Activated T-cell treated with anti-CD3 and anti-CD28 coated beads, Interleukin-2, amount 50 U/mL, for 72 hours (primary cell): ENCODE measurements at places on chromosomes 5 and 9.
A peak's percentile ranks its signal among the peaks of the same experiment; 100 is the strongest.

DNA sequence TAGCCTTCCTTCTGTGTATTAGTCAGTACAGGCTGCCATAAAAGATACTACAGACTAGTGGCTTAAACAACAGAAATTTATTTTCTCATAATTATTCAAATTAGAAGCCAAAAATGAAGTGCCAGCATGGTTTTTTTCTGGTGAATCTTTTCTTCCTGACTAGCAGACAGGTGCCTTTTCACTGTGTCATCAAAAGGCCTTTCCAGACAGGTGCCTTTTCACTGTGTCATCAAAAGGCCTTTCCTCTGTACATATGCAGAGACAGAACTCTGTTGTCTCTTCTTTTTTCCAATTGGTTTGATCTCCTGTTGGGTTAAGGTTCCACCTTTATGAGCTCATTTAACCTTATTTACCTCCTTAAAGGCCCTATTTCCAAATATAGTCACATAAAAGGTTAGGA lies 599.9 kb downstream of the ISL1 start:
- no peak for DNase-seq

- no peak for DNase-seq
Observed at GRCh38 chr5:19690978-19691377, 297.0 kb downstream of the CDH18 start.

- peak; percentile 31 for DNase-seq
Observed at GRCh38 chr5:140112685-140113179, 1.2 kb upstream of the PURA start.

DNA sequence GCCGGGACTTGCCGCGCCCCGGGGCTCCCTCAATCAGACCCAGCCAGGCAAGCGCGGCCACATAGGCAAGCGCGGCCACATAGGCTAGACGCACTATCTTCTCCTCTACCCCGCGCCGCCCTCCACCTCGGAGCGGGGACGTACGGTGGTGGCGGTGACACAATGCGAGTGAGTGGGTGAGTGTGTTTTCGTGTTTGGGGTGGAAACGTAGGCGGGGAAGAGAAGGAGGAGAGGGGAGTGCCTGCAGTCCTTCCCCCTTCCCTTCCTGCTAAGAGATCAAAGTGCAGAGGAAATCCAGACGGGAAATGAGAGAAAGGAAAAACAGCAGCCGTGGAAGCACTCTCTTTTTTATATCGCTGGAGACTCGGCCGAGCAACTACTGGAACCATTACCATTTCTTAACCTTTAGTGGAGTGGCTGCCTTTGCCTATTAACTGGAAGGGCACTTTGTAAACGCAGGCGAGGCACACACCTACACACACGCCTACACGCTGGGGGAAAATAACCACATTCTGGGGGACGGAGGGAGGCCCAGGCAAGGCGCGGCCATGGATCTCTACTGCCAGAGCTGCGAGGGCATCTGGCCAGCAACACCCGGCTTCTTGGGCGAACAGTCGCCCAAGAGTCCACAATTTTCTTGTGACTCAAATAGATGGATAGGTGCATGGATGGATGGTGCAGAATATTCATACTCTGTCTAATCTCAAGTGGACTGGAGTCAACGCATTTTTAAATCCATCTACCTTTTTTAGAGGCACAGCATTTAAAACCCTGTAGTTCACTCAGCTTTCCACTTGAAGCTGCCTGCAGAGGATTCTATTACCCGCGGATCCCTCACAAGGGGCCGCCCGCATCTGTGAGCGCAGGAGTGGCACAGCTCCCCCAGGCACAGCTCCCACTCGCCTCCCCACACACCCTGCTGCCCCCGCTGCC lies 2.1 kb downstream of the EDIL3 start:
- no peak for DNase-seq

GRCh38 chr9:110283751-110284150 lies 27.4 kb upstream of the TXN start:
- DNase-seq = no peak

DNA sequence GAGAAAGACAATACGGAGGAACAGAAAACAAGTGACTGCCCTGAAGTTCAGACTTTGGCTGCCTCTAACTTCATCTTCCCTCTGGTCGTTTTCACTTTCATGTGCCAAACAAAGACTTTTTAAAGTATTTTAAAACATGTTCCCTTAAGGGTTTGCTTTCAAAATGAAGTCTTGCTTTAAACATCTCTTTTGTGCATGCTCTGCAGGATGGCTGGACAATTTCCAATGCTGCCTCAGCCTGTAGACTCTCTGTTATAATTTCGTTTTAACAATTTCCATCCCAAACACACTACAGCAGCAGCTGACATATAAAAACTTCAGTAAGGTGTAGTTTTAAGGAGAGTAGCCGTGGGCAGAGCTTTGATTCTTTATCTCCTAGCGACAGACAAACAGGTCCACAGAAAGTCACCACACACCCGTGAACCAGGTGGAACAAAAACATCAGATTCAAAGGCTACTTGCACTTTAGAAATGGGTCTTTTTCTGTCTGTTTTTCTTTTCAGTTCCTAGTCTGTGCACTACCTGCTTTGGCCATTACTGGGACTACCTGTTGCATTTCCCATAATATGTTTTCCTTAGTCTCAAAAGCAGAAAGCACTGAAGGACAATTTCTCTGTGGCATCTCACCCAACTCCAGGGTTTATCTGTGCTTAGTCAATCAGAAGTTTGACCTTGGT lies 308.9 kb downstream of the DTWD2 start:
- no peak for DNase-seq

DNA sequence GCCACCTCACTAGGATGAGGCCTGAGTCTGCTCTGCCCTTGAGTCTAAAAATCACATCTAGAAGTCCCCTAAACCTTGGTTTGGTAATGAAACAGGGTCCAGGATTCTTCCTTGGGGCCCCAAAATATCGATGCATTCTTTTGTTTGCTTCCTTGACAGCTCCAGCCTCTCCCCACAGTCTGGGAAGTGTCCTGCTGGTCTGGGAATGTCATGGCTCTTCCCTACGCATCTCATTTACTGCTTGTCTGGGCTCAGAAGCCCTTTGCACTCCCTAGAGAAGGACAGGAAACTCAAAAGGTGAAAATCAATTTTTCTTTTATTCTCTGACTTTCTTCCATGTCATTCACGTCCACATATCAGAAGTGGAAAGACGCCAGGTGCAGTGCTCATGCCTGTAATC lies 115.8 kb downstream of the DRD1 start:
- no peak for DNase-seq

- no peak for DNase-seq
Observed at GRCh38 chr9:14440062-14440461, 126.1 kb upstream of the NFIB start.

GRCh38 chr9:115006660-115007059 lies 76.3 kb upstream of the TNFSF8 start:
- peak; percentile 70 for DNase-seq

DNA sequence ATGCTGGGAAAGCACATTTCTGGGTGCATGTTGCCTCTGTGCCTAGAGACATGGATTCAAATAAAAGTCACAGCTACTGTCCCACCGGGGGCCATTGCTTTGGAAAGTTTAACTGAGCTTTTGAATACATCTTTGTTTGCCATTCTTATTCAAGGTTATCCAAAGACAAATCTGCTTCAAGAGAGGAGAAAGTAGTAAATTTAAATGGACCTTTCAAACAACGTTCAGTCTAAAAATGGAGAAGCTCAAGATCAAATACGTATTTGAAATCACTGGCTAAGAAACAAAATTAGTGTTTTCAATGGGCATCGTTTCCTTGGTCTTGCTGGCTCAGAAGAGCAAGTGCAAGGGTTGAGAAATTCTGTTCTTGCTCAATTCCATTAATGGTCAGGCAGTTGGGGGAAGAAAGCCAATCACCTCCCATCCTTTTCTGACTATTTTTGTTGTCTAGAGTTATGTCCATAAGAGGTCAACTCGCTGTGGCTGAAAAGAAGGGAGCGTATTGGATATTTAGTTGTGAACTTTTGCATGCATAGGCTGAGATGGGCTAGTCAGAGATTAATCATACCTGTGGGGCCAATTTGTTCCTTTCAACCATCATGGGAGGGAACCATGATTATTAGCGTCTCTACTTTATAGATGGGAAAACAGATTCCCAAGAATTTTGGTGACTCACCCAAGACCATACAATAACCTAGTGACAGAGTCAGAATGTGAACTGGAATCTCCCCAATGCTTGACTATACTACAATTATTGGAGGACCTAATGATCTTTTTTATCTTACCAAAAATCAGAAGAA lies 276.2 kb upstream of the TNC start:
- DNase-seq = no peak

- DNase-seq = no peak
Observed at GRCh38 chr9:6512085-6512657, 99.2 kb downstream of the UHRF2 start.

GRCh38 chr5:72844218-72844603 lies 27.8 kb downstream of the TNPO1 start:
- DNase-seq = no peak

- no peak for DNase-seq
Observed at GRCh38 chr9:106644661-106645060, 218.3 kb upstream of the ZNF462 start.

DNA sequence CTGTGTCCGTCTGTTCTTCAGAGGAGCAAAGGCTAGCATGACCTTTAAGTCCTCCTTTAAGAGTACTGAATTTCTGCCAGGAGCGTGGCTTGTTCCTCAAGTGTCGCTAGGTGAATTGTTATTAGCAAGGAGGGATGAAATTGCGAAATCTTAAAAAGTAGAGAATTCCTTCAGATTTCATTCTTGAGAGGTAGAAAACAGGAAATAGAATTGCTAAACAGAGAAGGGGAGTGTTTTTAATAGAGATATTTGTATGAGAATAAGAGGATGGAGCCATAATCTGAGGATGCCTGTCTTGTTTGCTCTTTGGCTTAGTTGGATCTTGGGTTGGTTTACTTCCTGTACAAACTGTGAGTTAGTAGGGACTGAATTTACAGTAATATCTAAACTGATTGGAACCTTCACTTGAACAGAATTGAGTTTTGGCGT lies 39.2 kb downstream of the EXOSC2 start:
- DNase-seq = no peak

DNA sequence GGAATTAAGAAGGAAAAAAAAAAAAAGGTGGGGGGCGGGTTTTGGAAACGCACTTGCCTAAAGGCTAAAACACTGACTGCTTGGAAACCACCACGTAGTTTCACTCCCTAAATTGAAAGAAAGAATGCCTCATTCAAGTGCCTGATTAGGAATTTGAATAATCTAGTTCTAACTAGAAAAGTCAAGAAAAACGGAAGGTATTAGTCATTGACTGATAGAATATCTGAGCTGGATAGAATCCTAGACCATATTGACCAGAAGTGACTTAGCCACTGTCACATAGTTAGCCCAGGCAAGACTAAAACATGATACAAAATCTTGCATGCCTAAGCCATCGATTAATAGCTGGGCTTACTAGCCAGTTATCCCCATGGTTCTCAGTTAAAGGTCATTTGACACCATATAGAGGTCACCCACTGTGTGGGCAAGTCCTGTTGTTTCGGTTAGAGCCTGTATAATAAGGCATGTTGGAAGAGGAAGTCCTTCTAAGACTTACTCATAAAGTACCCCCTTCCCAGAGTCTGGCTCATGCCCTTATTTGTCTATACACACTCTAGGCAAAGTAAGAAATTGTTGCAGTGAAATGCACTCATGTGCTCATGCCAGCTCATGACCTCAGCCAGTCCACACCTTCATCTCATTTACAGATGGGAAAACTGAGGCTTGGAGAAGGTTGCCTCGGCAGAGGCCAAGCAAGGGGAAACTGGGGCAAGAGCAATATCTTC lies 40.2 kb downstream of the SH3RF2 start:
- no peak for DNase-seq

DNA sequence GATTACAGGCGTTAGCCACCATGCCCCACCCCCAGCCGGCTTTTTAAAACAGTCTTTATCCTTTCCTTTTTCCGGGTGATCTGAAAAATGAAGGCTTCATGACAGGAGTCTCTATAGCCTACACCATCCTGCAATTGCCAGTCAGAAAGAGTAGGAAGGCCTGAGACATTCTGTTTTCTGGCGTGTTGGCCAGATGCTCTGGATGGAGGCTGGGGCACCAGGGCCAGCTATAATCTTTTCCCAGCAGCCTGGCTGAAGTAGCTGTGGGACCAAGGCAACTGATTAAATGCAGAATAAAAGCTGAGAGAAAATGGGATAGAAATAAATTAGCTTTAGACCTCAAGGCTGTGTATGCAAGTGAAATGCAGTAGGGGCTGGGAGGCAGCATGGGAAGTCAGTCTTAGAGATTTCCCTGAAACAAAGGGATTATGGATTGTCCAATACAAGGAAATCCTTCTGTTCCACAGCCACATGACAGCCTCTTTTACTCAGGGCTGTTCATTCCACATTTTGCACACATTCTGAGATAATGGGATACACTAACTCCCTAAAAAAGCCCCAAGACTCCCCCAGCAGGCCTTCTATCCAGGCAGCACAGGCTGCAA lies 116.0 kb upstream of the LRRTM2 start:
- DNase-seq = no peak

DNA sequence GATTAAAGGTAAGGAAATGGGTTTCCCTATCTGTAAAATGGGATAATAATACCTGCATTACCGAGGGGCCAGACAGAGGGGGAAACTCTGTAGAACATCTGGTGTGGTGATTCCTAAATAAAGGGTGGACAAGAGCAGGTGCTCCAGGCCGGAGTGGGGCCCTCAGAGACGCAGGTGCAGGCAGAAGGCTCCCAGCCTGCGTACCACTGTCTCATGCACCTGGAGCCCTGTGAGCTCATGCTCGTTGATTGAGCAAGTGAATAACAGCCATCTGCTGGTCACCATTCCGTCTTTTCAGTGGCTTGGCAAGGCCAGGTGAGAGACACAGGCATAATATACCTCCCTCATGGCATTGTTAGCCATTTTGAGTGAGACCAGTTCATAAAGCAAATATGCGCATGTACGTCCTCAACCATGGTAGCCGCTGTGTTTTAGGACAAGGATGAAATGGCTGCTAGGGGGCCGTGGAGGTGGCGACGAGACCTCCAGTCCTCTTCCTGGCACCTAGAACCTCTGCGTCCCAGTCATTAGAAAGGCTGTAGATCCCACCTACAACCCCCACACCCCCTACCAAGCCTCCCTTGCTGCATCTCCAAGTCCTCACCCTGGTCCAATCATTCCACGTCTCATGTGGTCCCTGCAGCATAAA lies 198.0 kb upstream of the MVB12B start:
- no peak for DNase-seq

DNA sequence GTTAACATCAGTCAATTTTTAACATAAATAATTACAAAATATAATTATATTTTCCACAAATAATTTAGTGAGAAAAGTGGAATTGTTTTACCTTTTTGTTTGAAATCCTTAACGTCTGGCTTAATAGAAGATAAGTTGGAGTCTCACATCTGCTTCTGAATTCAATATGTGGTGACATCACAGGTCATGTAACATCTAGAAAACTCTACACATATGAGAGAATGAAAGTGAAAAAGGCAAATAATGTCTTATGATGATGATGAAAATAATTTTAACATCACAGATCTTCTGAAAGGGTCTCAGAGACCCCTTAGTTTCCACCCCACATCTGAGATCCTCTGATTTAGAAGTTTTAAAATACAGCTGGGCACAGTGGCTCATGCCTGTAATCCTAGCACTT lies 81.5 kb downstream of the PRKACG start:
- DNase-seq = no peak

DNA sequence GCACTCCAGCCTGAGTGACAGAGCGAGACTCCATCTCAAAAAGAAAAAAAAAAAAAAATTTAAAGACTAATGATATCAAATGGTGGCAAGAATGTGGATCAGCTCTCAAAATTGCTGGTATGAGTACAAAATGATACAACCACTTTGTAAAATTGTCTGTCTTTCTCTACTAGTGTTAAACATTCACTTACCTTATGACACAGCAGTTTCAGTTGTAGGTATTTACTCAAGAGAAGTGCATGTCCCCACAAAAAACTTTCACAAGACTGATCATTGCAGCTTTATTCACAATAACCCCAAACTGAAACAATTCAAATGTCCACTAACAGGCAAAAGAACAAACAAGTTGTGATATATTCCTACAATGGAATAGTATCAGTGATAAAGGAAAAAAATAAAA lies 14.7 kb upstream of the CETN3 start:
- no peak for DNase-seq
